Midbrain (tissue), 1 donor: ENCODE measurements at places on chromosomes 13 and 19.

DNA sequence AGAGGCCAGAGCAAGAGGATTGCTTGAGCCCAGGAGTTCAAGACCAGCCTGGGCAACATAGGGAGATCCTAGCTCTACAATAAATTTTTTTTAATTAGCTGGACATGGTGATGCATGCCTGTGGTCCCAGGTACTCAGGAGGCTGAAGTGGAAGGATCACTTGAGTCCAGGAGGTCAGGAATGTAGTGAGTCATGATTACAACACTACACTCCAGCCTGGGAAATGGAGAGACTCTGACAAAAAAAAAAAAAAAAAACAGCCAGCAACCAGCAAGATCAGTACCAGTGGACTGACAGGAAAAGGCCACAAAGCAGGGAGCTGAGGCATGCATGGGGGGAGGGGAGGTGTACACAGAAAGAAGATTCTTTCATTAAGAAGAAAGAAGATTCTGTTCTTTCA is 52.7 kb upstream of the RFXAP start:
- DNase-seq, result no peak

- DNase-seq, result peak; percentile 0
These were observed 31.4 kb upstream of the MTIF3 start for GRCh38 chr13:27481766-27482165.

DNA sequence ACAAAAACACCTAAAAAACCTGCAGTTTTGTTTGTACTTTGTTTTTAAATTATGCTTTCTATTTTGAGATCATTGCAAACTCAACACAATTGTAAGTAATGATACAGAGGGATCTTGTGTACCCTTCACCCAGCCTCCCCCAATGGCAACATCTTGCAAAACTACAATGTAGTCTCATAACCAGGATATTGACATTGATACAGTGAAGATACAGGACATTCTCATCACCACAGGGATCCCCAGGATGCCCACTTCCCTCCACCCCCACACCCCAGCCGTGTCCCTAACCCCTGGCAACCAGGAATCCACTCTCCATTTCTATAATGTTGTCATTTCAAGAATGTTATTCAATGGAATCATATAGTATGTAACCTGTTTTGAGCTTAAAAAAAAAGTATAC is 10.3 kb upstream of the C5AR2 start:
- no peak for DNase-seq

DNA sequence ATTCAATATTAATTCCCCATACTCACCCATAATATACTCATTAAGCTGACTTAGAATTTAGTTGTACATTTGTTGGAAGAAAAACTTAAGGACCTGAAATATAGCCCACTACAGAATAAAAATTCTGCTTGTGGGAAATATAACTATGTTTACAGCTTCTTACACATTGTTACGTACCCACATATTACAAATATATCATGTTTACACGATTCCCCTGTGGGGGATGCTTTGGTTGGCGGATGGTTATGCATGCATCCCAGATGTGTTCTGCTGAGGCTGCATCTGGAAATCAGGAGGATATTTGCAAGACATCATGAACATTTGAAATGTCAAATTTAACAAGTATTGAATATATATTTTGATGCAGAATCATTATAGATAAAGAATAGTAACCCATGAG is 79.5 kb upstream of the KL start:
- no peak for DNase-seq

GRCh38 chr13:34462843-34463242 is 479.2 kb upstream of the NBEA start:
- no peak for DNase-seq

DNA sequence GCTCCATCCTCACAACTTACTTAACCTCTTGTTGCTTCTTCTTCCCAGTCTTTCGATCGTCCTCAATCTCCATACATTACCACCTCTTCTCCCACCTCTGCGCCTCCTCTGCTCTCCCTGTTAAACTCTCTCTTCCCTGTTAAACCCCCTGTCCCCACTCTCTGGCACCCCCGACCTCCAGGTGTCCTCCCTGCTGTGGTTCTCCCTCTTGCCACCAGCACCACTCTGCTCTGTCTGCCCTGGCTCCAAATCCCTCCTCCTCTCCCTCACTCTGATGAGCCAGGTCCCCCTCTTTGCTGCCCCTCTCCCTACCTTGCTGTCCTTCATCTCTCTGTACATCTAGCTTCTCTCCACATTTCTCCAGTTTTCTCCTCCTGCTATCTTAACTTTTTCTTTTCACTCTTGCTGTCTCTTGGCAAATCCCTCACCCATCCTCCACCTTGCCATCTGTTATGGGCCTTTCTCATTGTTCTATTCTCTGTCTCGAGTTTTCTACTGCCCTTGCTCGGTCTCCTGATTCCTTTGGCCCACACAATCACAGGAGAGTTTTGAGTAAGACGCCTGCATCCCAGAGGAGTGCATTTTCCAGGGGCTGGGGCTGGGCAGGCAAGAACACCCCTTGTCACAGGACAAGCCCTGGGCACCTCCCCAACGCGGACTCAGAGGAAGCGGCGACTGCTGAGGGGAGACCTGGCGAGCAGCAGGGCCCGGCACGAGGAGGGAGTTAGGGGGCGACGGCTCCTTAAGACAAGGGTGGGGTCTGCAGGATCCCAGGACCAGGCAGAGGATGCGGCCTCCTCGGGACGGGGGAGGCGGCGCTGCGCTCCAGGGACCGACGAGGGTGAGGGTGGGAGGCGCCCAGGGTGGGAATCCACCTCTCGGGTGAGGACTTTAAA is 21.4 kb upstream of the ERVV-1 start:
- DNase-seq, result no peak

GRCh38 chr19:13926715-13927114 is 11.5 kb downstream of the PODNL1 start:
- DNase-seq, result no peak

- DNase-seq, result no peak
These were observed 15.2 kb downstream of the FAM124A start for GRCh38 chr13:51237386-51237785.

- no peak for DNase-seq
These were observed 92.2 kb downstream of the DCLK1 start for GRCh38 chr13:36038785-36039555.

- no peak for DNase-seq
These were observed 43.4 kb upstream of the MED4 start for GRCh38 chr13:48138270-48138669.

DNA sequence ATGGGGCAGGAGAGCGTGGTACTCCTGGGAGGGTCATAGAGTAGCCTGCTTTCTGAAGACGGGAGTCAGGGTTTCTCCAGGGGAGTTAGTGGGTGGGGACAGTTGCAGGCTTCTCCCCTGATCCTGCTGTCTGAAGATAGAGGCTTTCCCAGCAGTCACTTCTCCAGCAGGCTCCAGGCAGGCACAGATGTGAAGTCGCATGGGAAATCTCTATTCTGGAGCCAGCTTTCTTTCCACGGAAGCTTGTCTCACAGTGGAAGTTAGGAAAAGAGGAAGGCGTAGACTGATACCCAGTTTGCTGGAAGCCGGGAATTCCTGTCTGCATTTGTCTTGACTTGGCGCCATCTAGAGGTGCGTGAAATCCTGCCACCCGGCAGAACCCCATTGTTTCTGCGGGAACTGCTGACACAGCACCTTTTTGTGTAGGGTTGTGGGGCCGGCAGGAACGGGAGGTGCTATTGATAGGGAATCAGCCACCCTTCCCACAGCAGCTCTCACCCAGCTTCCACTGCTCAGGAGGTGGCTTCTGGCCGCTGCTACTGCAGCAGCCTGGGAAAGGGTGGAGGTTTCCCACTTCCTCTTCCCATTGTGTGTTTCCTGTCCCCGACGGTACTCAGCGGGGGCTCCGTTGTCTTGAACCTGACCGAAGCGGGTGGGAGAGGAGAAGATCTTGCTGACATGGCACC is 28.5 kb upstream of the NPAS1 start:
- peak; percentile 90 for DNase-seq

DNA sequence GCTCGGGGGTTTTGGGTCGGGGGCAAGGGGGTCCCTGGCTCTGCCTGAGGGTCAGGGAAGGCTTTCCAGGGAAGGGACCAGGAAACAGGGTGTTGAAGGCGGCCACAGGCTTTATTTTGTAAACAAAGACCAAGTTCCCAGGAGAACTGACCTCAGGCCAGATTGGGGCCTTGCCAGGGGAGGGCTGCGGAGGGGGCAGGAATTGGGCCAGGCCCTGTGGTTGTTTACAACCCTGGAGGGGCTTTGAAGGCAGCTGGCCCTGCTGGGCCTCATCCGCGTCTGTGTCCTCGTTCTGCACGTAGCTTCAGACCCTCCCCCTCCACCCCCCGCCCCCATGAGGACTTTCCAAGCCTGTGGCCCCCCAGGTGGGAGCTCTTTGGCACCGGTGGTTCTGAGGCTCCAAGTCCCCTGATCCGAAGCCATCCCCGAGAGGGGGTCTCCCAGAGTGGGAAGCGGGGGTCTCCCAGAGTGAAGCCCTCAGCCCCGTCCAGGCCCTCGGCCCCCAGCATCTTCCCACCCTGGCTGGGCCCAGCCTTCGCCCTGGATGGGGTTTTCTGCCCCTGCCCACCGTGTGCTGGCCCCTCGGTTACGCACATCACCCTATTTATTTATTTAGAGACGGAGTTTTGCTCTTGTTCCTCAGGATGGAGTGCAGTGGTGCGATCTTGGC is 13.5 kb upstream of the BSG start:
- peak; percentile 49 for DNase-seq

DNA sequence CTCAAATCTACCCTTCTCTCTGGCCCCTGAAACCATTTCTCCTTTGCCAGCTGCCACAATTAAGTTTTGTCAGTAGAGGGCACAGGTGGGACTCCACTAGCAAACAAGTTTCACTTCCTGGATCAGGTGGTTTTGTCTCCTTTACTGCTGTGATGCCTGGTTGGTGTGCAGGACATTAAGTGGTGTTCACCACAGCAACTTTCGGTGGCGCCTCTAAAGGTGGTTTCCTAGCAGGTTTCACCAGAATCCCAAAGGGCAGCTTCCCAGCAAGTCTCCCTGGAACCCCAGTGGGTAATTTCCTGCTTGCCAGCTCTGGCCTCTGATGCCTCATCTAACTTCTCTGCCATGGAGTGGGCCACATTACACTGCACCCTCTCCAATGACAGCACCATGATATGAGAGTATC is 16.6 kb downstream of the MED4 start:
- DNase-seq, result no peak

- DNase-seq, result no peak
These were observed 6.4 kb downstream of the MOB3A start for GRCh38 chr19:2089727-2090053.

GRCh38 chr19:42519108-42519507 is 9.2 kb downstream of the CEACAM1 start:
- DNase-seq, result no peak

GRCh38 chr13:80454245-80454644 is 113.3 kb upstream of the SPRY2 start:
- no peak for DNase-seq

DNA sequence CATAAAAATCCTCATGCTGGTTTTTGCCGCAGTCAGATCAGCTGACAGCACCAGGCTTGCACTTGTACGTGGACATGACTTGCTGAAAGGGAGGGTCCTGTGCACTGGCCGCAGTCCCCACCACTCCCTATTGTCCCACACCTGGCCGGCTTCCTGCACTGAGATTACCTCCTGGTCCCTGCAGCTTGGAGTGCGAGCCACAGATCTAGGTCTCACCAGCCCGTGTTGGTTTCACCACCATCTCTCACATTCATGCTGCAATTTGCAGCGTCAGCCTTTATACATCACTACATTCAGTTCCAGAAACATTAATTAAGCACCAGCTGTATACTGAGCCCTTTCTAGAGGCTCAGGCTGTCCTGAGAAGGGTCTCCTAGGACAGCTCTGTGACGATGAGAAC is 15.0 kb upstream of the CD22 start:
- DNase-seq, result no peak

DNA sequence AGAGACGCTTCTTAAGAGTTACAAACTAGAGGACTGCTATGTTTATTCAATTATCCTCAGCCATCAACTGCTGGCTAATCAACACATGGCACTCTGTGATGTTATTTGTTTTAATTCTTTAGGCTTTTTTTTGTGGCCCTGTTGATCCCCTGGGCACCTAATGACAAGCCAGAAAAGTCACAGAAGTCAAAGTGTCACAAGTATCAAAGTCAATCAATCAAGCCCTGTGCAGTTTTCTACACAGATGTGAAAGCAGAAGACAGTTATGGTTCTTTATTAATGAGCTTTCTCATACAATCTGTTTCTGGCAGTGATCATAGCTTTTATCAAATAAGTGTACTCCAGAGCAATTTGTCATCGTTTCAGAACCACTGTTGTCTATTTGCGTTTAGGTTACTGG is 34.3 kb downstream of the MYO16 start:
- DNase-seq, result no peak

DNA sequence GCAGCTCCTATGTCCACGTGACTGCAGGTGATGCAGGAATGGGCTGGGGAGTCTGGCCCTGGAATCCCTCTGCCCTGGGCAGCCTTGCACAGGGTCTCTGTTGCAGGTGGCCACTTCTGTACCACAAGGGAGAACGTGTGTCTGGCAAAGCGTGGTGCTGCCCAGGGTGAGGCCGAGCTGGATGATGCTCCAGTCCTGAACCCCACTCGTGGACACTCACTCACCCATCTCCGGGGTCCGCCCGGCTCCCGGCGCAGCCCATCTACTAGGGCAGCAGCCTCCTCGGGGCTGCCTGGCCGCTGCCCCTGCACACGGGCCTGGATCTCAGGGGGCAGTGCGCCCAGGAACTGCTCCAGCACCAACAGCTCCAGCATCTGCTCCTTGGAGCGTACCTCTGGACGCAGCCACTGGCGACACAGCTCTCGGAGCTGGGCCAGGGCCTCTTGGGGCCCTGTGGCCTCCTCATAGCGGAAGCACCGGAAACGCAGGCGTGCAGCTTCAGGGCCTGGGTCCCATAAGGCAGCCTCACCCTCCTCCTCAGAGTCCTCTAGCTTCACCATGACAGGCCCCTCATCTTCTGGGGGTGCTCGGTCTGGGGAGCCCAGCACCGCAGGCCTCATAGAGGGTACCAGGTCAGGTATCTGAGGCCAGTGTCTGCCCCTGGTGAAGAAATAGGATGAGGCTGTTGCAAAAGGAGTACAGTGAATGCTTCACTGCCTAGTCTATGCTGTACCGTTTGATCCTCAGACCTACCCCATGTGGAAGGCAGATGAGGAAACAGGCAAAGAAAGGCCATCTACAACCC is 2.2 kb downstream of the MZF1 start:
- no peak for DNase-seq

DNA sequence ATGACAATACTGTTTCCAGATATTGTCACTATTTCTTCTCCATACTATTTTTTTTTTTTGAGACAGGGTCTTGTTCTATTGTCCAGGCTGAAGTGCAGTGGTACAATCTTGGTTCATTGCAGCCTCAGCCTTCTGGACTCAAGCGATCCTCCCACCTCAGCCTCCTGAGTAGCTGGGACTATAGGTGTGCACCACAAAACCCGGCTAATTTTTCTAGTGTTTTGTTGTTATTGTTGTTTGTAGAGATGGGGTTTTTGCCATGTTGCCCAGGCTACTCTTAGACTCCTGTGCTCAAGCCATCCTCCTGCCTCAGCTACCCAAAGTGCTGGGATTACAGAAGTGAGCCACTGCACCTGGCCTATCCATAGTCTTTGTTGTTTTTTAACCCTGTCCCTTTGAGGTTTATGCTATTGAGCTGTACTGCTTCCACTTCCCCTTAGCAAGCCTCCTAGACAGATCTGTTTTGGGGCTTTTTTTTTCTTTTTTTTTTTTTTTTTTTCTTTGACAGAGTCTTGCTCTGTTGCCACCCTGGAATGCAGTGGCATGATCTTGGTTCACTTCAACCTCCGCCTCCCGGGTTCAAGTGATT is 27.6 kb upstream of the MAP3K10 start:
- DNase-seq, result no peak
